HT-29 (cell line): ENCODE measurements at places on chromosomes 2 and 18.

GRCh38 chr2:187424146-187424545, 23.9 kb downstream of the CALCRL start:
- no peak for DNase-seq

- DNase-seq = no peak
Measured at GRCh38 chr2:8572712-8573233, 109.1 kb upstream of the ID2 start.

- no peak for DNase-seq
Measured at GRCh38 chr2:192159208-192159607, 35.5 kb downstream of the TMEFF2 start.

DNA sequence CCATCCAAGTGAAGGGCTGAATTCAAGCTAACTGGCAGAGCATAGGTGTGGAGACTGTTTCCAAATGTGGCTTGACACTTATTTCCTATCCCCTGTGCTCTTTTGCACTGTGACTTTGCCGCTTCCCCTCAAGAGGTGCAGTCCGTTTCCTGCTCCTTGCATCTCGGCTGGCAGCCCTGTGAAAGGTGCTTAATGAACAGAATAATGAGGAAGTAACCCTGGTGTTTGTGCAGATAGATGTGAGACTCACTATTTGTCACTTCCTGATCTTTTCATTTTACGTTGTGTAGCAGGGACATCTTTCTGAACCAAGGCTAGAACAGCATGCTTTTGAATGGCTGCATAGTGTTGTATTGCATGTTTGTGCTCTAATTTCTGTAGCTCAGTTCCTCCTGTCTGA, 60.8 kb downstream of the CEP192 start:
- DNase-seq = no peak

DNA sequence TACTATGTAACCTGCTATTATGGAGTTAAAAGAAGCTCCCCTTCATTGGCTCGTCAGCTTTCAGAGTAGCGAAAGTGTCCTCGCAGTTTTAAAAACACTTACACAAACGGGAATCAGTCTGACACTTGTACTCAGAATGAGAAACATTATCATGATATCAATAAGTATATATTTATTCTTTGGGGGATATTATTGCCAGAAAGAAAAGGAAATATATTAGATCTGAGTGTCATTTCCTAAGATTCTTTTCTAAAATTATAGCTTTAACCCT, 584.5 kb downstream of the ZEB2 start:
- DNase-seq = no peak

DNA sequence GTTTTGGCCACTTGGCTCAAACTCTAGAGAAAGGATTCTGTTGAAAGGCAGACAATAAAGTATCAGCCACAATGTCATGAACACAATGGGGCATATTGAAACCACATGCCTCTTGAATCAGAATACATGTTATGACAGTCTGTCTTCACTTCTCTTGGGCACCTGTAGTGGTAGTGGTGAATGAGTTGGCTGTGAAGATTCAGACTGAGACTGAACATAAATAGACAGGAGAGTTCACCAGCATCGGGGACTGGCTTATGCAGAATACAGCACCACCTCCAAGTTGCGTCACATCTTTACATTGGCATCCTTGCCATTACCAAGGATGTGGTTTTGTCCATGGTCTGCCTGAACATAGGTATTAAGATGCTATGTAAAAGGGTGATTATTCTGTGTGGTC, 336.8 kb downstream of the MYCN start:
- no peak for DNase-seq

- DNase-seq = no peak
Measured at GRCh38 chr18:9906481-9906880, 7.3 kb upstream of the VAPA start.

DNA sequence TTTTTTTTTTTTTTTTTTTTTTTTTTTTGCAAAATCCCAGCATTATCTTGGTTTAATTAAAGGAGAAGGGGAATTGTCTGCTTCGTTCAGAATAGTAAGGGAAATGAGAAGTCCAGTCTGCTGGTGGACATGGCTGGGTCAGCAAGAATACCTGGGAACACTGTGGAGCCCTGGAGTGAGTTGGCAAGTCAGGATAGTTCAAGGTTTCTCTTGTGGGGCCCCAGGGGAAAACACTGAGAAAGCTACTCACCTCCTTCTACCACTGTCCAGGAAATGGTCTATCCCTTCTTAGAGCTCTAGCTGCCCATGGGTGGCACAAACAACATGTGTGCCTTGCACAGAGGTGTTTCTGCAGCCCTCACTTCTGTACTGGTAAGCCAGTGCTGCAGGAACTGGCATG, 169.1 kb upstream of the SIX2 start:
- DNase-seq = no peak

GRCh38 chr2:99689145-99689742, 199.4 kb upstream of the REV1 start:
- no peak for DNase-seq

- DNase-seq = no peak
Measured at GRCh38 chr18:47373465-47373864, 122.0 kb upstream of the SKOR2 start.

DNA sequence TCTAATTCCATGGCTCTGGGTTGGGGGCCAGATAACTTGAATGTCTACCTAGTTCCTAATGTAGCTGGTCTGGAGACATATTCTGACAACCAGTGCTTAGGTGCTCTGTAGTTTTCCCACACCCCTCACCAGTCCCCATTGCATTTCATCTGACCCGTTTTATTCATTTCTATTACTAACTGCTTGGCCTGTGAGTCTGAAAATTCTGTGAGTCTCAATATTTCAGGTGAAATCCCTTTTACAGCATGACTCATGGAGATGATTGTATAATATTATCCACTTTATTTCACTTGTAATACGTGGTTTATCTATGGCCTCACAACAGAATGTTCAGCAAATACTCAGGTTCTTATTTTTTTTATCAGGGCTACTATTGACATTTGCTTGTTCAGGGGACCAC, 103.7 kb upstream of the UGP2 start:
- no peak for DNase-seq

DNA sequence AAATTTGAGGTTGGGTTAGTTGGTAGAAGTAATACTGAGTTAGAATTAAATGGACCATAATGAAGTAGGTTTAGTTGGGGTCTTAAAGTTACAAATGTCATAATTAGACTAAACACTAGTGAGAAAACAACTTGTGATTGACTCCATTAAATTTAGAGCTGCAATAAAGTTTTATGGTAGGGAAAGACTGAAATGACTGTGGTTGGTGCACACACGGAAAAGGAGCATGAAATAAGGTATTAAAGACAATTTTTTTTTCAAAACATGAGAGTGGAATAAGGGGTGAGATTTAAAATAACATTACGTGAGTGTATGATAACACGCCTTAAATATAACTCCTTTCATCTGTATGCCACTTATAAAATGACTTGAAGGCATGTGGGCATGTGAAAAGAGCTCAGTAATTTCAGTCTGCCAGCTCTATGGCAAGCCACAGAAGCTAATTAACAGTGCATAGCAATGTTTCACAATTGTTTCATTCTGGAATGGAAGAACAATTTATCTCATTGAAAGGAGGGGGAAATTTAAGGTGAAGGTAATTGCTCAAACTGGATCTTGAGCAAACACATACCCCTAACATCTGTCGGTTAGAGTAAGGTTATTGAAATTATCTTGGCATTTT, 1.4 kb downstream of the FRZB start:
- DNase-seq = no peak

DNA sequence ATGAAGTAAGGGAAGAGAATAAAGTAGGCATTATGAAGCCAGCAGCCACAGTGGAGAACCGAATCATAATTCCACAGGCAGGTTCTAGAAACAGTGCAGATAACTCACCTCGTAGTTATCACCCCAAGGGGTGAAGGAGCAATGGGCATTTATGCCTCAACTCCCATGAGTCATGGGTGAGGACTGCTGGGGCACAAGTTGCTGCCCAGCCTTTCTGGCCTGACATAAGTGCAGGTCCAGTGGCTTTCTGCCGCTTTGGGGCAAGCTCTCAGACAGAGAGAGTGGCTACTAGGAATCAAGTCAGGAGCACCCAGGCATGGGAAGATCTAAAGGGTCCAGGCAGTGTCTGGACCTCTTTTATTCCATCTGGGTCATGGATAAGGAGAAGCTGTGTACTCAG, 149.8 kb downstream of the SUCLG1 start:
- no peak for DNase-seq

GRCh38 chr2:218508299-218508698, 59.9 kb downstream of the USP37 start:
- no peak for DNase-seq

DNA sequence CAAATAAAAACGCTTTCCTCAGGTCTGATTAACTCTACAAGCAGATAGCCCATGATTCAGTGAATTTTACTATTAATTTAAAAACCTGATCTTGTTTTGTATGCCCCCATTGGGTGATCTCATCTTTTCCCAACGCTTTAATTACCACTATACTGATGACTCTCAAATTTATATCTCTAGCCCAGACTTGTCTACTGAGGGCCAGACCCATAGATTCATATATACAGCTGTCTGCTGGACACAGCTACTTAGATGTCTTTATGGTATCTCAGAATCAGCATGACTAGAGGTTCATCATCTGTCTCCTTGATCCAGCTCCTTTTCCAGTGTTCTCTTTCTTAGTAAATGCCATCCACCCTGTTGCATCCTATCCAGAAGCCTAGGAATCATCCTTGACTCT, 33.8 kb downstream of the TAF1B start:
- no peak for DNase-seq

DNA sequence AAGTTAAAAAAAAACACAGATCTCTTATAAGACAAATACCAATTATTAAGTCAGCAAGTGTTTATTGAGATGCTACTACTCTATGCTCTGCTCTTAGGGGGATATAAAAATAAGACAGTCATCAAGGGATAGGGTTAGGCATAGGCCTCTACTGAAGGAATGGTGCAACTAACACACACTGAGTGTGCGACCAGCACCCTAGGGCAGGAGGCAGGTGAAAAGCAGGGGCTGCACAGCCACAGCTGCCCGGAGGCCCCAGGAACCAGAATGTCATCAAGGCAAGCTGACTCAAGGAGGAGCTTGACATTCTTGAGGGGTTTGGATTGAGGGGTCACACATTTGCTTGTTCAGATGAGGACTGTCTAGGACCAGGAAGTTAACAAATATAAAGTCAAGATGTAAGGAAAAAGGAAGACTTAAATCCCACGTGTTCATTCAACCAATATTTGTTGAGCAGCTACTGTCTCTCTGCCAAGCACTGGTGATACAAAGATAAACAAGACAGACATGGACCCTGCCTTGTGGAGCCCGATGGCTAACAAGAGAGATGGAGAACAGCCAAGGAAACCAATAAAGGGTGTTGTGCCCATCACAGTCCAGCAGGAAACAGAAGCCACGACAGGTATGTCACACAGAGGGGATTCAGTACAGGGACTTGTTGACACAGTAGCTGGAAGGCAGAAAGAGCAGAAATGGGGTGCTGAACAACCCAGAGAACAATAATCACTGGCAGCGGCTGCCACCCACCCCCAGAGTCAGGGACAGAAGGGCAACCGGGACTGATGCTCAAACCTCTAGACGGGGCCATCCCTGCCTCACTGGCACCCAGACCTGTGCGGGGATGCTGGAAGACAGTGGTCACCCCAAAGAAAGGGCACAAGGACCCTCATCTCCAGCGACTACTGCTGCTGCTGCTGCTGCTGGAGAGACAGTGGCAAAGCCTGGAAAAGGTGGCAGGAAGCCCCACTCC, 45.8 kb upstream of the MAL start:
- no peak for DNase-seq

DNA sequence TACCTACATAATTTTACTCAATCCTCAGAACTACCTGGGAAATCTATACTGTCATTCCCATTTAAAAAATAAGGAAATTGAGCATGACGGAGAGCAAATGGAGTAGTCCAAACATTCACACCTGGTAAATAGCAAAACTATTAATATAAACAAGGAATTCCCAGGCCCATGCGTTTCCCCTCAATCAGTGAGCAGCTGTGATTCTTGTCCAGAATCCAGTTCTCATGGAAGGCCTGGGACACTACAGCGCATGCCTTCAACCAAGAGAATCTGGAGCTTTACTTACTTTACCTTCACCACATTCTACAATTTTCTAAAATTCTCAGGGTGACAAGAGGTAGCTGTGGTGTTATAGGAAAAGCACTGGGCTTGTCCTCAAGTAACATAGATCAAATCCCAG, 259.0 kb downstream of the LRATD1 start:
- DNase-seq = no peak
